ENCODE measurements at places on chromosomes 12 and 14.
A peak's percentile ranks its signal among the peaks of the same experiment; 100 is the strongest.

DNA sequence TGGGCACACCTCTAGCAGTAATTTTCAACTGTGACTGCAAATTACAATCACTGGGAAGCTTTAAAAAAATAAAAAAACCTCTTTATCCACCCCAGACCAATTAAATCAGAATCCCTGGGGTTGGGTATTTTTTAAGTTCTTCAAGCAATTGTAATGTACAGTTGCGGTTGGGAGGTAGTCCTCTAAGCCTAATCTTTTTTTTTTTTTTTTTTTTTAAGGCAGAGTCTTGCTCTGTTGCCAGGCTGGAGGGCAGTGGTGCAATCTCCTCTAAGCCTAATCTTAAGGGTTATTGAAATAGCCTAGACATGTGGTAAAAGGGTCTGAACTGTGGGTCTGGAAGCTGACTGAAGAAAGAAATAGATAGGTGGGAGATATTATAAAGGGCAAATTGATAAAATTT is 230.5 kb downstream of the AKAP6 start:
- no peak for DNase-seq

- DNase-seq: no peak
Measured at GRCh38 chr12:64603183-64603841, 7.0 kb upstream of the RASSF3 start.

DNA sequence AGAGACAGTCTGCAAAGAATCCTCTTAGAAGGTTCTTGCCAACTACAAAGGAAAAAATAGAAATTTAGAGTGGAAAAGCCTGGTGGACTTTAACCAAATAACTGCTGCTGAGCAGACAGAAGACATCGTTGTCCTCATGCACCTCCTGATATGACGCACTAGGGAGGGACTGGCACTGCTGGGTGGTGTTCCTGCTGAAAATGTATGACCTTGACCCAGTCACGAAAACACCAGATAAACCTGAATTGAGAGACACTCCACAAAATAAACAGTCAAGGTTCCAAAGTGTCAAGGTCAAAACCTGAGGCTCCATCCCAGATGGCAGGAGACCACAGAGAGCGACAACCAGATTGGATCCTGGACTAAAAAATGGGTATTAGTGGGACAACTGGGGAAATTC is 61.9 kb downstream of the CHGA start:
- no peak for DNase-seq

DNA sequence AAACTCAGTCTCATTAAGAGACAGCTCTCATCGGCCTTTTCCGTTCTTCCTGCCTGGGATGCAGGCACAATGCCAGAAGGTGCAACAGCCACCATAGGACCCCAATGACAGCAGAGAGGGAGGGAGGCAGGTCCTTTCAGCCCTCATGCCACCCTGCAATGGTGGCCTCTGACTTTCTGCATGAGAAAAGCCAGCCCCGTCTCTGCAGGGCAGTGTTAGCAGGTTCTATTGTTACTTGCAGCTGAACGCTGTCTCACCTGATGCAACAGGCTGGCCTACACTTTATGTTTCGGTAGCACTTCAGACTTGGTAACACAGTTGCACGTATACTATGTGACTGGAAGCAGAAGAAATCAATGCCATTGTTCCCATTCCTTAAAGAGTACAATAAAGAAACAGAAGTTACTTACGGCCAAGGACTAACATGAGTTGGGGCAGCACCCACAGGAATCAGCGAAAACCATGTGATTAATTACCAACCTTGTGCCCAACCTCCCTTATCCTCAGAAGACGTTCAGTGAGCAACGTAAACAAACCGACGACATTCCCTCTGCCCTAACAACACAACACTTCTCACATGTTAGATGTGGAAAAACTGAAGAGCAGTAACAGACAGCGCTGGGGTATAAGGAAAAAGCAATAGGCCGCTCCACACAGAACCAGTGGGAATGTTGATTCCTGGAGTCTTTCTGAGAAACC is 102.1 kb downstream of the RIMBP2 start:
- no peak for DNase-seq

- no peak for DNase-seq
Measured at GRCh38 chr14:63269561-63270225, 49.0 kb downstream of the GPHB5 start.

DNA sequence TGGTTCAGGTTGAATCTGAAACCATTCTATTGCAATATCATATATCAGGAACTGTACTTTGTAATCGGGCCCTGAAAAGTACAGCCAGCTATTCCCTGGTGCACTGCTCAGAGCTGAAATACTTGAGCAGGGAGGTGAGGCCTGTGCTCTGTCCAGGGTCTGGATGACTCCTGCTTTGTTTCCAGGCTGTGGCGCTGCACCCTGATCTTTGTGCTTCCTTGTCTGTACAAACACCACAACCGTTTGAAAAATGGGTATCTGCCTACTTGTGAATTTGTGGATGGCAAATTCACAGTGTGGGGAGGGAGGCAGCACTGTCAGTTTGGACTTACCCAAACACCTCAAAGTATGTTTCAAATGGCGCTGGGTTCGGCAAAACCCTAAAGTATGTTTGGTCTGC is 155.4 kb upstream of the FAR2 start:
- no peak for DNase-seq

DNA sequence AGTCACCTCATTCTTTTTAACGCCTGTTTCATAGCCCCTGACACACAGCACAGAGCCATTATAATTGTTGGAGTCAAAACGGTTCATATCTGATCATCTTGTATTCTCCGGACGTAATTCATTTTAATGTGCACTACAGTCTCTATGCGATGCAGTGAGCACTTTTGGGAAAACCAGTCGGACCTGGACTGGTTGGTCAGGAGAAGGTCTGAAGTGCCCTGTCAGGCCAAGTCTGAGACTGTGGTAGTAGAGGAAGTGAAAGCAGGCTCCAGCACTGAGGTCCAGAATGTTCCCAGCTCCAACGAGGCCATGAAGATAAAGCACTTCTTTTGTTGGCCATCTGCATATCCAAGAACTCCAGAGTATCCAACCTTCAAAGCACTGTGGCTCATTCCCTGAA is 117.1 kb upstream of the NCOR2 start:
- DNase-seq: no peak

- no peak for DNase-seq
Measured at GRCh38 chr14:71591231-71591630, 341.0 kb upstream of the RGS6 start.

GRCh38 chr12:38969706-38970105 is 64.3 kb upstream of the CPNE8 start:
- no peak for DNase-seq

DNA sequence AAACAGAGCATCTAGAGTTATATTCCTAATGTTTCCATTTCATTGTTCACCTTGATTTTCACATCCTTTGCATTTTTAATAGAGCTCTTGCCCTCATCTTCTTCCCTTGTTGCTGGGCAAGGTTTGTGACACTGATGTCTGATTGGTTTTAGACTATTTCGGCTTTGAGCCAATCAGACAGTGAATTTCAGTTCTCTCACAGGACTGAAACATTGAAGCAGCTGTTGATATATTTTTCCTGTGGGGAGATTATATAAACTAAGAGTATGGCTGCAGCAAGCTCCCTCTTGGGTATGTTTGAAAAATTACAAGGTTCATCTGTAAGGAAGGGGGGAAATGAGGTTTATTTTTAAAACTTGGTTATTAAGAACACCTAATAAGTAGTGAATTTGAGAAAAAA is 51.2 kb downstream of the ATF7IP start:
- peak; percentile 46 for DNase-seq

- no peak for DNase-seq
Measured at GRCh38 chr14:47207617-47208016, 467.8 kb downstream of the MDGA2 start.

DNA sequence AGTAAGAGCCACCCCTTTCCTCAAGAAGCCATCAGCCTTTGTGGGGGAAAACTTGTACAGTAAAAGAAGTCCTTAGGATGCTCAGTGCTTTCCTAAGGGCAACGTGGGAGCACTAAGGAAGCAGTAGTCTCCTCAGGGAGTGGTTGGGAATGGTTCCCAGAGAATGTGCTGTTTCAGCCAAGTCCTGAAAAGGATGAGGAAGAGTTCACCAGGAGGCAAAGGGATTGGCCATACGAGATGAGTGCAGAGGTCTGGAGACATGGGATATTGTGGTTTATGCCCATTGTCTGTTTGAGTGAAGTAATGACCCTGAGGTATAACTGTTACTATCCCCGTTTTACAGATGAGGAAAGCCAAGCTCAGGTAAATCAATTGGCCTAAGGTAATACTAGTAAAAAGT is 86.0 kb upstream of the ATF1 start:
- no peak for DNase-seq

- DNase-seq: no peak
Measured at GRCh38 chr14:54301359-54301758, 95.4 kb upstream of the CDKN3 start.

DNA sequence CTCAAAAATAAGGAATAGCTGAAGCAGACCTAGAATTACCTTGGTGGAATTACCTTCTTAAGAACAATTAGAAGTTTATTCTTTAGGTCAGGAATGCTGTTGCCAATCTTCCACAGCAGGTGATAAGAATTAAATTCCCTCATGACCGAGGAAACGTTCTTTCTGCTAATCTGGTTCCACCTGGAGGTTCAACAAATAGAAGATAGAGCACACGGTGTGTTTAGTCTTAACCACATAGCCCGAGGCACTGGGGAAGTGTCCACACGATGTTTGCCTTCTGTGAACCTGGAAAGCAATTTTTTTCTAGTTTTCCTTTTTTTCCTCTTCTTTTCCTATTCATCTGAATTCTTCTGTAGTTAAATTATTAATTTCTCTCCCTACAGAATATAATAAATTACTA is 906.9 kb downstream of the NRXN3 start:
- DNase-seq: no peak

DNA sequence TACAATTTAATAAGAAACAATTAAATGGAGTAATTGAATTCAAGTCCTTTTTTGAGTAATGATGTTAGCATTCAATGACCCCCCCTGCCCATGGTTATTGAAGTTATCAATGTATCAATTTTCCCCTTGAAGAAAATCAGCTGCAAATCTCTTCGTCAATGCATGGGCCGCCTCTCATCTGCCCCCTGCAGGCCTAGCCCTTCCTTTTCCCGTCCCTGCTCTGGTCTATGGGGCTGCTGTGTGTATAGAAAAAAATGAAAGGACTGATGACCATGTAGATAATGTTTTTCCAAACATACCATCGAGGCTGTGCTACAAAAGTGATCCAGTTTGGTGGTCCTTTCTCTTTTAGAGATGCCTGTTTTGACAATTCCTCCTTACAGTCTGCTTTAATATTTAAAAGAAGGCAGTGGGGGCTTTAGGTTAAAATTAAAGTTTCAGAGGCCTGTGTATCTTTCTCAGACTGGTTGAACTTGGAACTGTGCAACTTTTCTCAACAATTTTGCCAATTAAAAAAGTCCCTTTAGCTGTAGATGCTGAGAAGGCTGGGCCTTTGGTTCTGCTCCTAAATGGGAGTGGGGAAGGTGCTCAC is 98.4 kb downstream of the APAF1 start:
- DNase-seq: peak; percentile 62

GRCh38 chr14:99924379-99924778 is 131.2 kb downstream of the EML1 start:
- no peak for DNase-seq

- DNase-seq: no peak
Measured at GRCh38 chr12:116284396-116284795, 6.9 kb upstream of the MED13L start.

- no peak for DNase-seq
Measured at GRCh38 chr14:22646570-22647254, 2.6 kb upstream of the OR6J1 start.

- no peak for DNase-seq
Measured at GRCh38 chr14:32710231-32710671, 228.4 kb upstream of the NPAS3 start.

DNA sequence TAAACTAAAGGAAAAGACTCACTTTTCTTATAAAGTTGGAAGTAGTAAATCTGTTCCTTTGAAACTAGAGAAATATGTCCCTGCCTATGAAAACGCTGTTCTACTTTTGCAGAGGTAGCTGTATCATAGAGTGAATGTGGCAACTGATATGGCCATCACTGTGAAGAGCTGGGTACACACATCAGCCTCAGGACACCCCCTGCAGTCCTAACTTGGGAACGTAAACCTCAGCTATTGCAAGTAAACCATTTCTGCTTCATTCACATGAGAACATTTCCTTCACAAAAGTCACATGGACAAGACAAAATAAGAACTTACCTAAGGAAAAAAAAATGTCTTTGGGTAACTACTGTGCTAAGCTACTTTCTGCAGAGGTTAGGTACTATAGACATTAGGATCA is 233.3 kb upstream of the PPFIA2 start:
- DNase-seq: peak; percentile 62

GRCh38 chr12:56084958-56085543 is 5.1 kb downstream of the ERBB3 start:
- peak; percentile 76 for DNase-seq

GRCh38 chr12:77830583-77831351 is at the start of gene NAV3:
Gene NAV3 (plus strand): TSS chr12:77830894. CDS start chr12:77831462, 568 bp downstream.
- DNase-seq: no peak

GRCh38 chr12:10289005-10289754 is 18.5 kb upstream of the KLRD1 start:
- DNase-seq: no peak

DNA sequence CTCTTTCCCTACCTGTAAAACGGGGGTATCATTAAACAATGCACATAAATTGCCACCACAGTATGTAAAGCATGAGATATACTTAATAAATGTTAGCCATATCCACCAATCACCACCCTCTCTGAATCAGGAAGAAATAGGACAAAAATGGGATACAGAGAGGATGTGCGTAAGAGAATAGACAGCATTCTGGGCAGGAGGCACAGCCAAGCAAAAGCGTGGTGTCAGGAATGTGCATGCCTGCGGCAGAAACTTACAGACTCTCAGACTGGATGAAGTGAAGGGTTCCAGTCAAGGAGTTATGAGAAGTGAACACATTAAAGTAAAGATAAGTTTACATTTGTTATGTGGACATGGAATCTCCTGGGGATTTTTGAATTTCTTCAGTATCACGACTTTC is 121.7 kb upstream of the MDM1 start:
- DNase-seq: no peak
